ENCODE measurements at places on chromosomes 2 and 18.
A peak's percentile ranks its signal among the peaks of the same experiment; 100 is the strongest.

GRCh38 chr2:160417745-160418397 is 75.7 kb downstream of the RBMS1 start:
- DNase-seq, result no peak

DNA sequence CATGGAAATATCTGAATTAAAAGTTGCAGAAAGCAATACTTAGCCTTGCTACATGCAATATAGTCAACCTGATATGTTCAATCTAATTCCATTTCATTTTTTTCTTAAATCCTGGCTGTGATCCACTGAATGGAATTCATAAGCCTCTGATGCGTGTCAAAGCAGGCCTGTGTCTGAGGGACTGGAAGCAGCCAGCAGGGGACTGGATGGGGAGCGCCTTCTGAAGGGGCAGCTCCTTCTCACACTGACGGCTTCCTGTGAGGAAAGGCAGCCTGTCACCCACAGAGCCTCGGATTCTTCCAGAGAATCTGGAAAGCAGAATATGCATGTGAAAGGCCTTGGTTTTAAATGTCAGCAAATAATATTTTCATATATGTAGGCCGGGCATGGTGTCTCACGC is 73.5 kb downstream of the KCNF1 start:
- DNase-seq, result no peak

DNA sequence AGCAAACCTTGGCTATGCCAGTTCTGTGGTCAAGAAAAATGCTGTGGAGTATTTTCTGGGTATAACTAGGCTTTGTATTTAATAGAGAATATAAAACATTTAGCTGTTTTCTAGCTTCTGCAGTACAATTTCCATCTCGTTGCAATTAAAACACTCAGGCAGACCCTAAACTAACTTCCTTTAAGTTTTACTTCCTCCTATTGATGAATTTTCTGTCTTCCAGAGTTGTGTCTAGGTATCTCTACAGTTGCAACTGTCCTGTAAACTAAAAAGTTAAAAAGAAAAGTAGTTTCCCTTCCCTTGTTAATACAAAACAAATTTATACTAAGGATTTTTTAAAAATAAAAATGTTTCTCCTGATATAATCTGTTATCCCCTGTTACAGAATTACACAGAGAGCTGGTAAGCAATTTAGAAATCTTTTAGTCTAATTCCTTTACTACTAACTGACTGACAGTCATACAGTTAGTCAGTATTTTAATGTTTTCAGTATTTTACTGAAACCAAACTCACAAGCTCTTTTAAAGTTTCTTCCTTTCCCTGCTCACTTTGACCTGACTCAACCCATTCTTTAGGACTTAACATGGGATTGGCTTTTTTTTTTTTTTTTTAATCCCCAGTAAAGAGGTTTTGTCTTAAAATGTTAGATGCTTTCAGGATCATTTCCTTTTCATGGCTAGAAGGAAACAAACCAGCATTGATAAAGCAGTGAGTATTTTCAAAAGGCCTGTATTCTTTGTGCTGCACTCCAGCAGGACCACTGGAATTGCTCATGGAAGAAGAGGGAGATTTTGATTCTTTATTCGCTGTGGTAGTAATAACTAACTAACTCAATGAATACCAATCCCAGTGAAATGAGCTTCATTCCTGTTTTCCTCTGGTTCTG is 22.9 kb downstream of the ITGAV start:
- DNase-seq, result no peak

DNA sequence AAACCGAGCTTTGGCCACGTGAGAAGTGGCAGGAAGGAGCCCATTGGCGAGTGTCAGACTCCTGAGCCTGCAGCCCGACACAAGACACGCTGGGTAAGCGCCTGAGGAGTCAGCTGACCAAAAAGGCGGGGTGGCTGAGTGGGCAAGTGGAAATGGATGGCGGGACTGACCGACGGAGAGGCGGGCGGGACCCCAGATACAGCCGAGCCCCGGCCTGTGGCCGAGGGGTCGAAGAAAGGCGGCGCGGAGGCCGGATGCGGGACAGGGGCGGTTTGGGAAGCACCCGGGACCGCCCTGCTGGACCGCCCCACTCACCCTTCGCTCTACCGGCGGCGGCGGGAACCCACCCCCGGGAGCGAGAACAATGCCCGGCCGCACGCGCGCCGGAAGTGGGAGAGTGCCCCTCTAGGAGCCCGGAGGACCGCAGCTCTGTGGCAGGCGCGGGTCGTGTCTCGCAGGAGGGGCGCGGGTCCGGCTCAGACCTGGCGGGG is 22.8 kb downstream of the ZSCAN30 start:
- DNase-seq, result no peak

DNA sequence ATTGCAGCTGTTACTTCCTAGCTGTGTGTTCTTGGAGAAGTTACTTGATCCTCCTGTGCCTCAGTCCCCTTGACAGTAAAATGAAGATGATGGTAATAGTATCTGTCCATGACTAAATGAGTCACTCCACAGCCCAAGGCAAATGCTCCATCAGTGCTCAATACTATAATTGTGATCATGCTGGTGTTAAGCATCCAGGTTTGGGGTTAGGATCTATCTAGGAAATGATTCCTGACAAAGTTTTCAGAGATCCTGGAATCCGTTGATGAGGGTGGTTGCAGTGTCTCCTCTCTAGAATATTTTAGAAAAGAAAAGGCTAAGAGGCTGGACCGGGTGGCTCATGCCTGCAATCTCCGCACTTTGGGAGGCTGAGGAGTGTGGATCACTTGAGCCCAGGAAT is 2.7 kb upstream of the PRELID3A start:
- DNase-seq, result peak; percentile 7

GRCh38 chr18:9233771-9234440 is 97.3 kb downstream of the ANKRD12 start:
- DNase-seq, result no peak

DNA sequence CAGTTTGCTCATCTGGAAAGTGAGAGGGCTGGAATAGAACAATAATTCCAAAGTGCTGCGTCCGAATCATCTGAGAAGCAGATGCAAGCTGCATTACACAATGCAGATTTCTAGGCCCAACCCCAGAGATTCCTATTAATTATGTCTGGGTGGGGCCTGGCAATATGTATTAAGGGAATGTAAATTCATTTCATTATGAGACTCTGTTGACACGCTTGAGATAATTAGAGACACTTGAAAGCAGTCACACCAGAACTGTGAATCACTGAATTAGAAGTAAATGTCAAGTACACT is 54.7 kb upstream of the HK2 start:
- DNase-seq, result no peak

DNA sequence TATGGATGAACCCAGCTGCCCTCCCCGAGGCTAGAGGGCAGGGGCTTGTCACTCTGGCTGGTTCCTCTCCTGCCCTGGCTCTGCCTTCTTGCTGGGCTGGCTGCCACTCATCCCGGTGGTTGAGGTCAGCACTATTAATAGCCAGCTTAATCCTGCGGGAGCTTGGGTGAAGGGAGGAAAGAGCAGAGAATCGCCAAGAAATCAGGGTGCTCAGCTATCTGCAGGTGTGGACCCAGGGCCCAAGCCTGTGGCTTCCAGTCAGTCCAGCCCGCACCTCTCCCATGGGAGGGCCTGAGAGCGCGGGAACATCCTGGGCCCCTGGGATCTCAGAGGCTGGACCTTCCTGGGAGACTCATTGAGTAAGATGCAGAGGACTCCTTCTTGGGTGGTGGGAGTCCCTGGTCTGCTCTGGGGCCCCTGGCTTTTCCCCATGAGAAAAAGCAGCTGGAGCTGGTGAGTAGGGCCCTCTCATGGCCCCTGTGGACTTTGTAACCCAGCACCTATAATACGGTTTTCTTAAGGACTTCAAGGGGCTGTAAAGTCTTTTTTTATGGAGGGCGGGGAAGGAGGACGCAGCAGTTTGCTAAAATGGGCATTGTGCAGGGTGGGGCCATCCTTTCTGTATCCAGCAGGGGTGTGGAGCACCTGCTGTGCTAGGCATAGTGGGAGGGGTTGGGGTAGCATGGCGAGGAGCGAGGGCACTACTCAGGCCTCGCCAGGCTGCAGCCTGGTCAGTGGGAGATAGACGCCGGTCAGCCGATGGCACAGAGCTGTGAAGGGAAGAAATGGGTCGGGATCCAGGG is 27.4 kb upstream of the CNNM3 start:
- DNase-seq, result no peak

DNA sequence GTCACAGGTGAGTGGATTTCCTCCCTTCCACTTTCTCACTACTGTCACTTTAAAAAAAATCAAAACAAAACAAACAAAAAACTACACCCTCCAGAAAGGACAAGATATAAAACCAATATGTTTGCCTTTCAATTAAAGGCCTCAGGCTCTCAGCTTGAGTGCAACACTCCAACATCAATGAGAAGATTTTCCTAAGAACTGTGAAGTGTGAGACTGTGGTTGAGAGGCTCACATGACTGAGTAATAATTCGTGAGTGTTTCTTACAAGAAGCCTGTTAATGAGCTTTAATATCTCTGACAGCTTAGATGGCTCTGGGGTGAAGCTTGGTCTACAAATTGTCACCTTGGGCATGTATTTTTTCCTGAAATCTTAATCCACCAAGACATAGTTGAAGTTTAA is 216.1 kb downstream of the ETAA1 start:
- DNase-seq, result no peak

GRCh38 chr18:54261894-54262293 is 7.4 kb upstream of the POLI start:
- no peak for DNase-seq

GRCh38 chr2:208570066-208570465 is 163.5 kb downstream of the PTH2R start:
- no peak for DNase-seq

DNA sequence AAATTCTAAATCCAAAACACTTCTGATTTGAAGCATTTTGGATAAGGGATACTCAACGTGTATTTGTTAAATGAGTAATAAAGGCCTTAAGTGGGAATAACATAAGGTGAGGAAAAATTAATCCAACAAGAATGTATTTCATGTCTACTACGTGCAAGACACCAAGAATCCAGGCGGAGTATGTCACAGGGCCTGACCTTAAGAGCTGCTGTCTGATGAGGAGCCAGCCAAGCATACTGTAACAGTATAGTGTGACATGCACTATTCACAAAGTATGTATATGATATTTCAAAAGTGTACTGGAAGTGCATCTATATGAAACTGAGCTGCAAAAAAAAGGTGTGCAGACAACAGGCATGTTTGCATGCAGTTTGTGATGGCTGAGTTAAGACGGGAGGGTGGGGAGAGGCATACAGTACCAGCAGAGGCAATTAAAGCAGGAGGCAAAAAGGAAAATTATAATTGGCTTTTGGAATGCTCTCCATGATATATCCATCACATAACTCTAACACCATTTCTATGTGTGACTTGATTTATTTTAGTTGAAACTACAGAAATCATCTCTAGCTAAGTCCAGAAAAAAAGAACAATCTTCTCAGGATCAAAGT is 18.2 kb downstream of the IWS1 start:
- no peak for DNase-seq
